ENCODE measurements at places on chromosomes 7 and 10.

DNA sequence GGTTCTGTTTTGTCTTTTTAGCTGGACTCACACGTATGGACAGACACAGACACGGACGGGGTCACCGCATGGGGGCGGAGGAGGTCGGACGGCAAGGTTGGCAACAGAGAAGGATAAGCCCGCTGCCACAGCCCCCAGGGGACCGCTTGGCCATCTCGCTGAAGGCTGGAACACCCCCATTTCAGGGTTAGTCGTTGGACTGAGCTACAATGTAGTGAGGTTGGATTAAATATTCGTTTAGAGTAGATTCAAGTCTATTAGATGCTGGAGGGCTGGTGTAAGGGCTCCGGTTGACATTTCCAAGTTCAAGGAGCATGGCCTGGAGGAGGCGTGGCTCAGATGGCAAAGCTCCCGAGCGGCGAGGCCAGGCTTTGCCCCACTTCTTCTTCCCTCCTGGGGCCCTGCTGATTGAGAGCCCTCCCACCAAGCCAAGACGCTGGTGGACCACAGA is 35.2 kb downstream of the PPIF start:
- no peak for DNase-seq

DNA sequence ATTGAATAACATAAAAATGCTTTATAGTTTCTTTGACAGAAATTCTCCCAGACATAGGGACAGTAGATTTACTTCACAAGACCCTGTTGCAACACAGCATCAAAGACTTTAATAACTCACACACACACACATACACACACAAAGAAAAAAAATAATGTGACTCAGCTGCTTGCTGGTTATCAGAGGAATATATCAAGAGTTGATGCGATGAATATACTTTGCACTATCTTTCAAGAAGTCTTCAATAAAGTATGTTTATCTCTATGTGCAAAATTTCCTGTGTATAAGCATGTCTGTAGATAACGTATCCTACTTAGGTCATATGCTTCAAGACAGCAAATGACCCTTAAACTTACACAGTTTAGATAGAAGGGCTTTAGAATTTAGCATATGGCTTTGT is 243.1 kb downstream of the ARL4A start:
- no peak for DNase-seq

GRCh38 chr10:62772186-62772974 is 32.1 kb upstream of the ADO start:
- DNase-seq = peak; percentile 55

DNA sequence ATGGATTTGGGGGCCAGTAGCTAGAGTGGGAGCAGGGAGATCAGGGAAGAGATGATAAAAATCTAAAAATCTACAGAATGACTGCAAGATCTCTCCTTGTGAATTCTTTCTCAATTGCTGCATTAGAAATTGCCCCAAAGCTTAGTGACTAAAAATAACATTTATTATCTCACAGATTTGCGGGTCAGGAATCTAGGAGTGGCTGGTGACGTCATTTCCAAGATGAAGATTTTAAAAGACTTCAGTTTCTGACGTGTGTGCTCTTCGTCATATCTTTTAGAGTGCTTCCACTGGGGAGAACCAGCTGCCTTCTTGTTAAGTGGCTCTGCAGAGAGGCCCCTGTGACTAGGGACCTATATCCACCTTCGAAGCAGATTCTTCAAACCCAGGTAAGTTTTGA is 112.6 kb downstream of the DGKI start:
- DNase-seq = no peak

- peak; percentile 32 for DNase-seq
These were observed 695.5 kb downstream of the INHBA start for GRCh38 chr7:41007351-41007751.

- no peak for DNase-seq
These were observed 62.0 kb upstream of the ST8SIA6 start for GRCh38 chr10:17516376-17516775.

DNA sequence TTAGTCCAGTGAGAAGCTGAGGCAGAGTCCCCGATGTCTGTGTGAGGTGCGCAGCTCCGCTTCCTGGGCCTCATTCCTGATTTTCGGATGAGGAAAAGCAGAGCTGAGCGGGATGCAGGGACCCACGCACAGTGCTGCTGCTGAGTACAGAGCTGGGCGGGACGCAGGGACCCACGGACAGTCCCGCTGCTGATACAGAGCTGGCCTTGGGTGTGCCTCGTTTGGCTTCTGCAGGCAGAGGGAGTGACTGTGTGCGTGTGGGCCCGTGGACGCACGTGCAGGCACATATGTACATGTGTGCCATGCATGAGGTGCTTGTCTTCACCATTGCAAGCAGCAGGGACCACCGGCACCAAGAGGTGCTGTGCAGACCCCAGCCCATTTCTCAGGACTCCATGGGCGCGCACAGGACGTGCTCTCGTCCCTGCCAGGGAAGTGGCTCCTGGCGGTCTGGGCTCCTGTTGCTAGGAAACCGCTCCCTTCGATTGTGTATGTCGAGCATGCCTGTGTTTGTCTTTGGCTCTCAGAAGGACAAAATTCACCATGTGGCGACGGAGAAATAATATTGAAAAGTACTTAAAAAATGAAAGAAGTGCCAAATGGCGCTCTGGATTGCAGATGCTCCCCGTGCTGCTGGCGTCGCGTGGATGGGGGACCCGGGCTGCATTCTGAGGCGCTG is 303.8 kb upstream of the MKI67 start:
- no peak for DNase-seq
